ENCODE measurements at places on chromosomes 7 and 10.

DNA sequence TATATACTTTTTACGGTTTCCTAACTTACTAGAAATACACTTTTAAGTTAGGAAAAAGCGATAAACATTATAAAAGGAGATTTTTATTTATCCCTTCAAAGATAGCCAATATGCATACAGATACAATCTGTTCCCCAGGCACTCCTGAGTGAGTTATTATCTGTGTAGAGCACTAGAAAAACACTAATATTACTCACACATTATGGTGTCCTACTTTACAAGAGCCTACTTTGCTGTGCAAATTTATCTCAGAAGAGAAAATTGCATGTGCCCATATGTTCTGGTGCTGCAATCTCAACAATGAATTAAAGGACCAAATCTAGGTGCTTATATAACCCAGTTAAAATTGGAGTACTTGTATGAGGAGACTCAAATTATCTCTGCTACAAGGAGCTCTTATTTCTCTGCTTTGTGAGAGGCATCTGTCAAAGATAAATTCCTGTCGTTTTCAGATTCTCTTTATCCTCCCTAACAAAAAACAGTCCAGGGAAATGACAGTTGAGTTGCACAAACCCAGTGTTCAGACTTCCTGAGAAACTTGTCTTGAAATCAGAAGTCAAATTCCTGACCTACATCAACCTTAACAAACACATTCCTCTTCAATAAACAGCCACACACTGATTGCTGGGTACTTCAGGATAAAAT is 28.9 kb downstream of the CPA1 start:
- no peak for DNase-seq

DNA sequence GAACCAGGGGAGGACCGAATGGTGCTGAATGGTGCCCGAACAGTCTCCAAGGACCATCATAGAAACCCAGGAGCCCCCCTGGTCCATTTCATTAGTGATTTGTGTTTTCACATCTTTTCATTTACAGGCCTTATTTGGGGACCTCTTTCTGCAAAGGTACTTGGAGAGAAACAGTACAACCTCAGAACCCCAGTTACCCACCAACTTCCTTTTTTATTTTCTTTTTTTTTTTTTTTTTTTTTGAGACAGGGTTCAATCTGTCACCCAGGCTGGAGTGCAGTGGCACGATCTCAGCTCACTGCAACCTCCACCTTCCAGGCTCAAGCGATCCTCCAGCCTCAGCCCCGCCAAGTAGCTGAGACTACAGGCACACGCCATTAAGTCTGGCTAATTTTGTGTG is 13.0 kb upstream of the ELN start:
- DNase-seq: no peak

- peak; percentile 8 for DNase-seq
Measured at GRCh38 chr10:33669904-33670303, 335.4 kb upstream of the NRP1 start.

DNA sequence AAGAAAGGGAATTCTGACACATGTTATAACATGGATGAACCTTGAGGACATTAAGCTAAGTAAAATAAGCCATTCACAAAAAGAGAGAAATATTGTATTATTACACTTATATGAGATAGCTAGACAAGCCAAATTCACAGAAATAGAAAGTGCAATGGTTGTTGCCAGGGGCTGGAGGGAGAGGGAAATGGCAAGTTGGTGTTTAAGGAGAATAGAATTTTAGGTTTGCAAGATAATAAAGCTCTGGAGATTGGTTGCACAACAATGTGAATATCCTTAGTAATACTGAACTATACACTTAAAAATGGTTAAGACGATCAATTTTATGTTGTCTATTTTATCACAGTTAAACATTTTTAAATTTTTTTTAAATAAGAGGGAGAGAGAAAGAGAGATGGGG is 25.0 kb upstream of the ADD3 start:
- no peak for DNase-seq

DNA sequence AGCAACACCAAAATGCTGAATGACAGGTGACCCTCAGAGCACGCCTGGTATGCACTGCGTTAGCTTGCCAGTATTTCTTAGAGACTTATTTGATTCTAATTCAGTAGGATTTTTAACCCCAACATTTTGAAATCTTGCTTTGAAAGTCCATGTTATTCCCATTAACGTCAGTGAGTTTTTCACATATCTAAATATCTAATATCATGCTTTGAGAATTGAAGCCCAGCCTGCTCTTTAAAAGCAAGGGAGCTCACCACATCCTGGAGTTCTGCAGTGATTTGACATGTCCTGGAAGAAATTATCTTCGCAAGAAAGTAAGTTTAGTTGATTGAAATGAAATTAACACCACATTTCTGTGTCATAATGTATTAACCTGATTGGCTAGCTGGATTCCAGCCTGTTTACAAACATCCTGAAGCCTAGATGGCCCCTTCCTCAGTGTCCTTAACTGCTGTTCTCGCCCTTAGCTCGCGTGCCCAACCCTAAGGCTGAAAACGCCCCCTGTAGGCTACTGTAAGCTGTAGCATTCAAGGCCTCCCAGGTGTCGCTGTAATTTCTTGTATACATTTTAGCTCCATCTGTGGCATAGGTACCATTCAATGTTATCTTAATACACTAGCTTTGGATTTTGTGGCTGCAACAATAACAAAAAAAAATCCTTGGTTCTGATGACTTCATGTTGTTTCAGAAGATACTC is 191.5 kb downstream of the MGMT start:
- peak; percentile 55 for DNase-seq

DNA sequence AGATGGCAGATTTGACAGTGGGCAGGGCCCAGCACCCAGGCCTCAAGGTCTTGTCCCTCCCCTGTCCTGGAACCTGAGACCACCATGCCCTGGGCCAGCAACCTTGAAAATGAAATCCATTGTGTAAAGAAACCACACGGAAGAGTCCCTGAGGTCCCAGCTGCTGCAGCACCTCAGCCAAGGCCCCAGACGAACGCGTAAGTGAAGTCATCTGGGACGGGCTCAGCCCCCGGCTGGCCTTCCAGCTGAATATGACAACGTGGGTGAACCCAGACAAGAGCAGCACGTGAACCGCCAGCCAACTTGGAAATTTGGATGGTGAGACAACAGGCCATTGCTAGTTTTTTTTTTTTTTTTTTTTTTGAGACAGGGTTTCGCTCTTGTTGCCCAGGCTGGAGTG is 70.3 kb downstream of the CYTH3 start:
- no peak for DNase-seq

- DNase-seq: no peak
Measured at GRCh38 chr7:90552521-90552920, 43.6 kb upstream of the CDK14 start.

GRCh38 chr10:132319853-132320653 is 11.9 kb upstream of the LRRC27 start:
- no peak for DNase-seq

DNA sequence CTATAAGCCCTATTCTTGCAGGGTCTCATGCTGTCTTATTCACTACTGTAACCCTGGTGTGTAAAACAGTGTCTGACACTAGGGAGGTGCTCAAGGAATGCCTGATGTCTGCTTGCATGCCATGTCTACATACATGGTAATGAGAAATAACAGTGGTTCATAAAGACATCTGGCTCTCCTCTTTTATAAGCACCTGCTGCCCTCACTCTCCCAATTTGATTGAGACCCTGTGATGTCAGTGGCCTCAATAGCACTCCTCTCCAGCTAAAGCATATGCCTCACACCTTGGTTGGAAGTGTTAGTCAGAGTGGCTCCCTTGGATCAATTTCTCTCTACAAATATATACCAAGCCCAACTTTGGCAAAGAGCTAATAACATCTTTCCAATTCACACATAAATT is 30.6 kb downstream of the ANK3 start:
- DNase-seq: no peak

DNA sequence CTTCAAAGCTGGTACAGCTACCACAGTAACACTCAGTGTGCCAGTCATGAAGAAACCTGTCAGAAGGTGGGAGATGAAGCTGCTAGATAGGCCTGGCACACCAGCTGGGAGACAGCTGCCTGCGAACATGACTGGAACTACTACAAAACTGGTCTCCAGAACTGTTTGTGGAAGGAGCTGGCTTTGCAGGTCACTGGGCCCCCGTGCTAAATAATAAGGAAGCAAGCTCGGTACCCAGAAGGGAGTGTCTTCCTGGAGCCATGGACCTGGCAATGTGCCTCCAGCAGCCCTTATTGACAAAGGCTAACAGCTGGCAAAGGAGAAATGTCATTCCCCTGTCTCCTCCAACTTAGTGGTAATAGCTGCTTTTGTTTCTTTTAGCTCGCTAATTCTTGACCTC is 1217.6 kb upstream of the LRRN3 start:
- no peak for DNase-seq

DNA sequence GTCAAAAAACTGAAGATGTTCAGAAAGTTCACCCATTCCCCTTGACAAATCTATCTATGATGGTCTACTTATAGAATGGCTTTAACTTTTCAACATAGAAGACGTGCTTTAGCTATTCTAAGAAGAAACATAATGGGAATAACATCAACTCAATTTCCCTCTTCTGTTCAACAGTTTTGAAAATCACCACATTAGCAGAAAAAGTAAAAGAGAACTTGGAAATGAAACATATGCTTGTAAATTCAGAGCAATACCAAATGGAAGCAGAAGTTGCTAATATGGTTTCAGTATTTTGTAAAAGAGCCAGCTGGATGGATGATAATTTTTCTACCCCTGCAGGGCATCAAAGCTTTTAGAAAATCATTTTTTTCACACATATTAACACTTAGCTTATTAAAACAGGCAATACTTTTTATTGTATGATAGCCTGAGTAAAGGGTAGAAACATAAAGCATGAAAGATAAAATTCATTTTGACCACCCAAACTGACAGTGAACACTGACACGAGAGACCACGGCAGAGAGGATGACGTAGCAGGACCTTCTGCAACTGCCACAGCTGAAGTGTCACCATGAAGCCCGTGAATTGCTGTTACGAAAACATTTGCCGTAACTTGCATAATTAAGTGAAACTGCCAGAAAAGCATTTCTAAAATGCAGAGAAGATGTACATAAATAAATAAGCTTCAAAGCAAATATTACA is 39.2 kb upstream of the FEZF1 start:
- no peak for DNase-seq

- no peak for DNase-seq
Measured at GRCh38 chr7:130931423-130931822, 197.4 kb upstream of the KLF14 start.

GRCh38 chr7:145212050-145212449 is 376.2 kb upstream of the TPK1 start:
- DNase-seq: no peak

DNA sequence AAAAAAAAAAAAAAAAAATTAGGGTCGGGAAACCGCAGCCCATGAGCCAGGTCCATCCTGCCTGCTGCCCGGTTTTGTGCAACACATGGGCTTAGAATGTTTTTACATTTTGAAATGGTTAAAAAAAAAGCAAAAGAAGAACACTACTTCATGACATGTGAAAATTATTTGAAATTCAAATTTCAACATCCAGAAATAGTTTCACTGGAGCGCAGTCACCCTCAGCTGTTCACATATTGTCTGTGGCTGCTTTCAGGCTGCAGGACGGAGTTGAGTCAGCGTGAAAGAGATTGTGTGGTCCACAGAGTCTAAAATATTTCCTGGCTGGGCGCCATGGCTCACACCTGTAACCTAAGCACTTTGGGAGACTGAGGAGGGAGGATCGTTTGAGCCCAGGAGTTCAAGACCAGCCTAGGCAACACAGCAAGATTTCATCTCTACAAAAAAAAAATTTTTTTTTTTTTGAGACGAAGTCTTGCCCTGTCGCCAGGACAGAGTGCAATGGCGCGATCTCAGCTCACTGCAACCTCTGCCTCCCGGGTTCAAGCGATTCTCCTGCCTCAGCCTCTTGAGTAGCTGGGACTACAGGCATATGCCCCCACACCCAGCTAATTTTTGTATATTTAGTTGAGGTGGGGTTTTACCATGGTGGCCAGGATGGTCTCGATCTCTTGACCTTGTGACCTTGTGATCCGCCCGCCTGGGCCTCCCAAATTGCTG is 63.9 kb upstream of the ECHDC3 start:
- no peak for DNase-seq

DNA sequence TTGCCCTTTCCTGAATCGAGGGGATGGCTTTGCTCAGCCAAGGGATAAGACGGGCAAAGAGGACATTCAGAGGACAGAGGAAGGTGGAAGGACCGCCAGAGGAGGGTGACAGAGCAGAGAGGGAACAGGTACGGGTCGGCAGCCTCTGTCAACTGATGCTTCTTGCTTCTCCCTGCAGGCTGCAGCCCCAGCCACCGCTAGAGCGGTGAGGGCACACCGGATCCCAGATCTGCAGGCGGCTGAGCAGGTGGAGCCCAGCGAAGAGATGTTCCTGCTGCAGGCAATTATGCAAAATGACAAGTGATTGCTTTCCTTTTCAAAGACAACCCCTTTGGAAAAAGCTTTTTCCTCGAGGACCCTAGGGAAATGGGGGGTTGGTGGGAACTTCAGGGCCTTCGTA is 181.9 kb upstream of the ANKRD30A start:
- no peak for DNase-seq

DNA sequence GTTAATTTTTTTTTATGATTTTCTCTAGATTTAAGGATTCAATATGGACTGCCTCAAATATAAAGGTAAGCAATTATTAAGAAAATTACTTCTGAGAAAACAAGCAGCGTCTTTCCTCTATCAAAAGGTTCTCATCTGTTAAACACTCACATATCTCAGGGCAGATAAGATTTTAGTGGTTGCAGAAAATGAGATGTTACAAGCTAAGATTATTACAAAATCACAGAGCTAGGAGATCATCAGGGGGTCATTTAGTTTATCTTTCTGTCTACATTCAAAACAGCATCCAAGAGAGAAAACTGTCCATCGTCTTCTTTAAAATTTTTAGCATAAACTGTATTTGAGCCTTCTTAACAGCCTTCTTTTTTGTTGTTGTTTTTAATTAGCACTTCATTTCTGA is 29.1 kb upstream of the RHOBTB1 start:
- DNase-seq: no peak

- DNase-seq: peak; percentile 33
Measured at GRCh38 chr7:118590107-118590506, 365.6 kb downstream of the ANKRD7 start.

DNA sequence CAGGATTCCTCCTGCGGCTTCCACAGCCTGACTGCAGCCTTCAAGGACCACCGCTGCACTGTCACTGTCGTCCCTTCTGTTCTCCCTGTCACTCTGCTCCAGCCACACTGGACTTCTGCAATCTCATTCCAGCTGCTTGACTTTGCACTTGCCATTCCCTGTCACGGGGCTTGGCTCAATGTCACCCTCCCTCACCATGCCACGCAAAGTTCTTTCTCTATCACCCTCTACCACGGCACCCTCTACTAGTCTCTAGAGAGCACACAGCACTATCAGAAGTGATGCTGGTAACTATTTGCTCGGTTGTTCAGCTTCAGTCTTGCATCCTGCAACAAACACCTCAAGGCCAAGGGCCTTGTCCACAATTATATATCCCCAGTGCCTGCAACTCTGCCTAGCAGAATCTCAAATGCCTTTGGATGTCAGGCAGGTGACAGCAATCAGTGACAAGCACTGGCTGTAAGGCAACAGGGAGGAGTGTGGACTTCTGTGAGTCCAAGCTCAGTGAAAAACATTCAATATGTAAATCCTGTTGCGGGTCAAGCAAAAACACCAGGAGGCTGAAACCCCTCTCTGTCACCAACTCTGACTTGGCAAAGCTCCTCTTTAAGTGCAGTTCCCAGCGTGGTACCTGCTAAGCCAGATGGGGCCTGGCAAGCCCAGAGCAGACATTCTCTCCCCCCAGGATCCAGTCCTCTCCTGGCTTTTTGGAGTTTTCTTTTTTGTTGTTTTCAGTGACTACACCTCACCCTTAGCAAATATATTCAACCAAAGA is 259.9 kb downstream of the FGFR2 start:
- peak; percentile 27 for DNase-seq

- no peak for DNase-seq
Measured at GRCh38 chr10:71191551-71192076, 20.8 kb upstream of the UNC5B start.

- no peak for DNase-seq
Measured at GRCh38 chr7:64888901-64889685, 14.0 kb upstream of the ZNF273 start.
